DMS79 (cell line): ENCODE measurements at places on chromosomes 3 and 15.

- no peak for DNase-seq
These were observed 40.1 kb downstream of the OXNAD1 start for GRCh38 chr3:16305111-16305541.

DNA sequence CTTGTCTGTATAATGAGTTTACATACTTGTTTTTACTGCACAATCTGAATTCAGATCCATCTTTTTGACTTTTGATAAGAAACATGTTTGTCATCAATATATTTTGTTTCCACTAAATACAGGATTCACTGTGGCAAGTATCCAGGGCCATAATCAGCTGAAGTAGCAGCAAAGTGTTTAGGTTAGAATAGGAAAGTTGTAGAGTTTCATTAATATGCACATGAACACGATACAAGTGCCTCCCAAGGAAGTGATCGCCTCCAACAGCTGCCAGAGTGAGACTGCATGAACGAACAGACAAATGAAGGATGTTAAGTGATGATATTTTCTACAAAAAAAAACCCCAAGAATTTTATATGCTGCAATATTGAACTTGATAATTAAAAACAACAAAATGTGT, 204.3 kb downstream of the TBL1XR1 start:
- no peak for DNase-seq

- DNase-seq = no peak
These were observed 34.4 kb downstream of the B3GNT5 start for GRCh38 chr3:183287301-183287971.

- DNase-seq = peak; percentile 55
These were observed 30.0 kb downstream of the CHD2 start for GRCh38 chr15:92930054-92930621.

- no peak for DNase-seq
These were observed 7.4 kb downstream of the GOLM2 start for GRCh38 chr15:44295750-44296431.

DNA sequence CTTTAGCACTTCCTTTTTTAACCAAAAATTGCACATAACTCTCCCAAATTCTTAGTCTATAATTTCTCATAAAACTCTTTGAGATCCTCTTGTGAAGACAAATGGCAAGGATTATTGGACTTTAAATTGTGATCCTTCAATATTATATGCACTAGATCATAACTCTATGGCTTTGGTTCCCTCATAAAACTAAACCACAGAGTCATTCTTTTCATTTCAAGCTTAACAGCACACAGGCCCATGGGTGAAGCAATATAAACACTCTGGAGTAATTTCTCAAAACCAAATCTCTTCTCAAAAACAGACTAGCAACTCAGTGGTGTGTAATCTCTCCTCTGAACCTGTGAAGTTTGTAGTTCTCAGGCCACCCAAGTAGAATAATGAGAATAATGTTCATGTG, 171.0 kb upstream of the NECTIN3 start:
- DNase-seq = no peak

DNA sequence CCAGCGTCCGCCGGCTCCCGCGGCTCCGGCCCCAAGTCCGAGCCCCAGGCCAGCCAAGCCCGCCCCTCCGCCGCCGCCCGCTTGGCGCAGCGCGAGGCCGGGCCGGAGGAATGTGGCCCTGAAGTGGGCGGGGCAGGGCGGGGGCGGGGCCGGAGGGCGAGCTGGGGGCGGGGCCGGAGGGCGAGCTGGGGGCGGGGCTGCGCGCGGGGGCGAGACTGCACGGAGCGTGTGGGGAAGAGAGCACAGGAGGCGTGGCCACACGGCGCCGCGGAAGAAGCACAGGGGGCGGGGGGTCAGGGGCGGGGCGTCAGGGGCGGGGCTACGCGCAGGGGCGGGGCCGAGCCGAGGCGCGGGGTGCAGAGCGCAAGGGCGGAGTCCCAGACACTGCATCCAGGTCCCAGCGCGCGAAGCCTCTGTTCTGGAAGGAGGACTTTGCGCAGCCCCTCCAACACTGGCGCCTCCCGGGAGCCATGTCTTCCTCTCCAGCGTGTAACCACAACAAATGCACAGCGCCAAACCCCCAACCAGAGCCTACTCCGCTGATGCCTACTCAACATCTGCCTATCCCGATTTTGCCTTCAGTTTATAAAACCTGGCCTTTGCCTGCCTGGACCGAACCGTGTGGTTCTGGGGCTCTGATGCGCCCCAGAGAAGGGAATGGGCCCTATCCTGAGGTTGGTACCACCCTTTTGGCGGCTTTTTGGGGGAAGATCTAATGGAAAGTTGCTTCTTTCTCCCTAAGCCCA, 105.5 kb downstream of the IQSEC1 start:
- no peak for DNase-seq
